Activated CD4-positive, CD25-positive, alpha-beta regulatory T cell (primary cell): ENCODE measurements at places on chromosomes 11 and 22.

- no peak for DNase-seq
Observed at GRCh38 chr11:97537407-97538150, 1147.8 kb downstream of the JRKL start.

GRCh38 chr11:107651672-107652071 is 60.2 kb downstream of the SLN start:
- no peak for DNase-seq

DNA sequence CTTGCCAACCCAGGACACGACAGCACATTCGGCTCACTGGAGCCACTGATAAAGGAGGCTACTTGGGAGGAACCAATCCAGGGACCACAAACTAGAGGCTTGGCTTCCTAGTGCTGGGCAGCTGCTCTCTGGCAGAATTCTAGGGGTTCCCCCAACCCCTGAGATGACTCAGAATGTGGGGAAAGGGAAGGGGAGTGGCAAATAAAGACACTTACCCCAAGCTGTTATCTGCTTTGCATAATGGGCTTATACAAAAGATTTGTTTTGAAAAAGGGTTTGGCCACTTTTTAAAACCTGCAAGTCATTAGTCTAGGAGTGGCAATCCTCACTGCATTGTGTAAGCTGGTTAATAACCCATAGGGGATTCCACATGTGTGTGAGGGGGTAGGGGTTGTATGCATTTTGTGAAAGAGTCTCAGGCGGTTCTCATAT is 64.1 kb upstream of the LMO1 start:
- no peak for DNase-seq

GRCh38 chr11:68916439-68916838 is 12.7 kb downstream of the IGHMBP2 start:
- DNase-seq, result no peak
